ENCODE measurements at places on chromosomes 12 and 14. TPM values are rescaled to one million over a fixed set of nuclear protein-coding genes. Genes with fewer than 3 reads are reported as not detected.
A peak's percentile ranks its signal among the peaks of the same experiment; 100 is the strongest.

- H3K36me3 ChIP-seq: peaks cover 12% of the 10 kb centered on the region
- peaks cover 27% of the 10 kb centered on the region for H3K4me1 ChIP-seq
- peak overlapping the region; percentile 24 for H3K4me3 ChIP-seq
- H3K27me3 ChIP-seq: no peaks in the 10 kb centered on the region
Measured at GRCh38 chr12:6961278-6961694, 9.2 kb downstream of the PHB2 start.

- H3K4me3 ChIP-seq: no peak overlapping the region
- peaks cover 97% of the 10 kb centered on the region for H3K36me3 ChIP-seq
- no peaks in the 10 kb centered on the region for H3K27me3 ChIP-seq
- no peak for DNase-seq
- no peak overlapping the region for H3K27ac ChIP-seq
Measured at GRCh38 chr12:95051241-95051640, 22.2 kb downstream of the NR2C1 start.

DNA sequence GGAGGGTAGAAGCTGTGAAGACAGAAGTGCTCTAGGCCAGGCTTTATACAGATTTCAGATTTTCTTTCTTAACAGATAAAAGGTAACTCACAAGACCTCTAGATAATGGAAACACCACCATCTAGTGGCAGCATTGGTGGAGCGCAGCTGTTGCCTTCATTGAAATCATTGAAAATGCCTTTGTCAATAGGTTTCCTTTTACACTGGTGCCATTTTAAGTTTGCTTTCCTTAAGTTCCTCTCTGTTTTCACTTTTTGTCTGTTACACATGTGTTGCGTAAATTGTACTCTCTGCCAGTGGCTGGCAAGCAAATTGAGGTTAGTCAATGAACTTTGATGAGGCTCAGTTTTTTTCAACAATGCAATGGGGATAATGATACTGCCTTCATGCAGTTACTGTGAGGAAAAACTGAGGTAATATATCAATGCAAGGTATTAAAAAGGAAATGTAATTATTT is 31.1 kb downstream of the ALDH1L2 start:
- peaks cover 31% of the 10 kb centered on the region for H3K36me3 ChIP-seq
- H3K4me3 ChIP-seq: no peak overlapping the region

DNA sequence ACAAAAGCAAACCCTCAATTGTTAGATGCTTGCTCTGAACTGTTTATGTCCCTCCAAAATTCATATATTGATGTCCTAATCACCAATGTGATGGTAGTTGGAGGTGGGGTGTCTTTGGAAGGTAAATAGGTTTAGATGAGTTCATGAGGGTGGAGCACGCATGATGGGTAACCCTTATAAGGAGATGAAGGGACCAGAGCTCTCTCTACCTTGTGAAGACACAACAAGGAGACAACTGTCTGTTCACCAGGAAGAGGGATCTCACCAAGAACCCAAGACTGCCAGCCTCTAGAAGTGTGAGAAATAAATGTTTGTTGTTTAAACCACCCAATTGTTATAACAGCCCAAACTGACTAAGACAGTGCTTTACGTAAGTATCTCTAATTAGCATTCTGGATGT is 27.0 kb downstream of the DHRS2 start:
- H3K27me3 ChIP-seq: no peaks in the 10 kb centered on the region
- H3K4me3 ChIP-seq: no peak overlapping the region
- no peak overlapping the region for H3K27ac ChIP-seq
- H3K36me3 ChIP-seq: no peaks in the 10 kb centered on the region

GRCh38 chr12:17283563-17283962 is 677.6 kb upstream of the LMO3 start:
- H3K36me3 ChIP-seq: no peaks in the 10 kb centered on the region
- no peak overlapping the region for H3K27ac ChIP-seq
- H3K27me3 ChIP-seq: no peaks in the 10 kb centered on the region
- no peak overlapping the region for H3K4me3 ChIP-seq

DNA sequence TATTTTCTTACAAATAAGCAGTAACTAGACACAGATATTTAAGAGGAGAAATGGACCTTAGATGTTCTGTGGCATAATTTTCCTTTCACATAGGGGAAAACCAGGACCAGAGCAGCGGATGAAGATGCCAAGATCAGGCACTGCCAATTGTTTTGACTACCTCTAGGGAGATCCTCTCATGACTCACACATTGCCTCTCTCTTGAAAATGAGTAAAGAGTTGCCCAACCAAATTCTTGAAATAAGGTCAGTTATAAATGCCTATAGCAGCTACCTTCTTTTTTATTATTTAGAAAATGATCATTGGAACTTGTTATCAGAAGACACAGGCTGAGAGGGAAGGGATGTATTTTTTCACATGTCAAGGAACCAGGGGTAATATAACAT is 263.4 kb upstream of the PLEKHG7 start:
- no peak for DNase-seq
- no peaks in the 10 kb centered on the region for H3K27me3 ChIP-seq
- no peaks in the 10 kb centered on the region for H3K36me3 ChIP-seq
- no peak overlapping the region for H3K27ac ChIP-seq
- no peak overlapping the region for H3K4me3 ChIP-seq

DNA sequence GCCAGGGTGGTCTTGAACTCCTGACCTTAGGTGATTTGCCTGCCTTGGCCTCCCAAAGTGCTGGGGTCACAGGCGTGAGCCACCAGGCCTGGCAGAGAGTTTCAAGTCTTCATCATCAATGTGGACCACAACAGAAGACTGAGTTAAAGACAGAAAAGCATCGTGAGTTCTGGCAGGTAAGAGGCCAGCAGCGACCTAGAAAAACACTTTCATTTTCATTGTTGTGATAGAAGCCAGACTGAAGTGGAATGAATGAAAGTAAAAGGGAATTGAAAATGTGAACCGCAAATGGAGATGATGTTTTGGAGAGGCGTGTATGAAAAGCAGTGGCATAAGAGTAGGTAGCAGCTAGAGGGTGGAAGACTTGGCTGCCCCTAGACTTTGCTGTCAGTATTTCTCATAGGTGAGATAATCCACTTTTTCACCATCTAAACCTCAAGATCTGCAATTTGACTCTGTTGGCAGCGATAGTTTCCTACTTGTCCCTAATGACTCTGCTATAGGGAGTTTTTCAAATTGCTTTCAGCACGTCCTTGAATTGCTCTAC is 47.1 kb upstream of the PLEKHA5 start:
- no peak overlapping the region for H3K4me3 ChIP-seq
- H3K27ac ChIP-seq: no peak overlapping the region
- no peaks in the 10 kb centered on the region for H3K27me3 ChIP-seq
- DNase-seq: no peak

The DLK1 gene
- total RNA-seq: 10.2 TPM

The FOXG1 gene
- total RNA-seq: not detected

The KRT6A gene
- not detected for total RNA-seq

The KRT78 gene
- not detected for total RNA-seq

The KRT77 gene
- total RNA-seq: not detected
